Glutamatergic neuron (in vitro differentiated cells): ENCODE measurements at places on chromosomes 7 and 10. TPM values are rescaled to one million over a fixed set of nuclear protein-coding genes. Genes with fewer than 3 reads are reported as not detected.

PON3 gene
- total RNA-seq: not detected

BTRC gene
- total RNA-seq: 28.9 TPM

IDI2 gene
- total RNA-seq: not detected

CALHM3 gene
- total RNA-seq: not detected

NEURL1 gene
- 3.1 TPM for total RNA-seq

SFMBT2 gene
- total RNA-seq: 9.1 TPM

ENKUR gene
- total RNA-seq: not detected

BTBD16 gene
- total RNA-seq: 0.98 TPM

MMD2 gene
- 0.47 TPM for total RNA-seq

TWIST1 gene
- total RNA-seq: not detected

SORBS1 gene
- 221 TPM for total RNA-seq
